ENCODE measurements at places on chromosomes 2 and 18.

- DNase-seq, result no peak
Measured at GRCh38 chr2:162874412-162874811, 35.8 kb upstream of the KCNH7 start.

GRCh38 chr2:236670235-236670620 lies 100.6 kb downstream of the ACKR3 start:
- no peak for DNase-seq

- peak; percentile 4 for DNase-seq
Measured at GRCh38 chr2:26727641-26728561, 35.4 kb downstream of the KCNK3 start.

DNA sequence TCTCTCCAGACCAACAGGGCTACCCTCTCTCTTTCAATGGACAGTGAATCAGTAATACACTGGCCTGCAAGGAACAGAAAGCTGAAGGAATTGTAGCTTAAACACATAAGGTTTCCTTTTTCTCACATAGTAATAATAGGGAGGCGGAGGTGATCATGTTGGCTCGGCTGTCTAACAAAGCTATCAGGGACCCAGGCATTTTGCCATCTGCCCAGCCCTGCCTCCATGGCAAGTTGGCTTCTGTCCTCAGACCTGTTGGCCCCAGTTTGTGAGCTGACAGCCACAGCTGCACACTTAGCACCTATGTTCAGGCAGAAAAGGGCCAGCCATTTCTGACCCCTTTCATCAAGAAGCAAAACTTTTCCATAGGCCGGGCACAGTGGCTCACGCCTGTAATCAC lies 2.0 kb upstream of the CHRNG start:
- DNase-seq, result no peak

DNA sequence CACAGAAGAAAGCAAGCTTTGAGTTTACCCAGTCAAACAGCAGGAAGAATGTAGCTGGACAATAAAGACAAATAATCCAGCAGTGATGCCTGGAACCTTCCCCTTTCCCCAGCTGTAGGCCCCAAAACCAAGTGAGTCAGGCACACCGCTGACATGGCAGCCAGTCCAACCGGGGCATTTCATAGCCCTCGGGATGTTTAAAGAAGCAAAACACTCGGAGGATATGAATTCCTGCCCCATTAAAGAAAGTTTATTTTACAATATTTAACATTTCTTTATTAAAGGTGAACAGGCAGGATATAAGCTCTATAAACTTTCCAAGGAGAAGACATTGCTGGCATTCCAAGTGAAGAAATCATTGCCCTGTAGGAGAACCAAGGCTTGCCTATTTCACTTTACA lies 507.6 kb upstream of the TNP1 start:
- DNase-seq, result no peak

GRCh38 chr18:63088262-63088661 lies 231.3 kb downstream of the BCL2 start:
- DNase-seq, result no peak

- no peak for DNase-seq
Measured at GRCh38 chr2:3483986-3484960, 35.1 kb downstream of the ADI1 start.

DNA sequence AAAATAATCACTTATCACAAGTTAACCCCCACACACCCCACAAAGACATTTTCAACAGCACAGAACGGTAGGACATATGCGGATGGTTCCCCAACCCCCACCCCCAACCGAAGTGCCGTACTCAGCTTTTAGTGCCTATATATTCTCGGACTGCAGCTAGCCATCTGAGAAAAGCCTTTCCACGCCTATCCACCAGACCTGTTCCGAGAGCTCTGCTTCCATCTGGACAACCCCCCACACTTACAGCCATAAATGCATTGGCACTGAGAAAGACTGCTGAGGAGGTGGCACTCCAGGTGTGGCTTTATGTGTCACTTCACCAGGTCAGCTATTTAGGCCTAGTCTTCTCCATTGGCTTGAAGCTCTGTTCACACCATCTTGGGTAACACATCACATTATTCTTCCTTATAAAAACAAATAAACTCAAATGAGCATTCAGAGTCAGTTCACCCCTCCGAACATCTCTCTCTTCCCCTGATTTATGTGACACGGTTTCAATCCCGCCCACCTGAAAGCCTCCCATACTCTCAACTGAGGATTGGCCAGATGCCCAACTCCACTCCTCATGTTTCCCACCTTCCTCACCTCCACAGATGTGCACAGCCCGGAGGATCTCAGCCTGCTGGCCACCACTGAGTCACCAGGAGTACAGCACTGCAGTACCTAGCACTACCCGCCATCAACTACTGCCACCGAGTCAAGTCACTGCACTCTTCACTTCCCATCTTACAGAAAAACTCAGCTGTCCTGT lies 127.4 kb downstream of the CACNB4 start:
- DNase-seq, result no peak

Measured in inflammatory macrophage treated with lipopolysaccharide for 4 hours (primary cell).